WTC11 (cell line): ENCODE measurements at places on chromosomes 7 and 10.

DNA sequence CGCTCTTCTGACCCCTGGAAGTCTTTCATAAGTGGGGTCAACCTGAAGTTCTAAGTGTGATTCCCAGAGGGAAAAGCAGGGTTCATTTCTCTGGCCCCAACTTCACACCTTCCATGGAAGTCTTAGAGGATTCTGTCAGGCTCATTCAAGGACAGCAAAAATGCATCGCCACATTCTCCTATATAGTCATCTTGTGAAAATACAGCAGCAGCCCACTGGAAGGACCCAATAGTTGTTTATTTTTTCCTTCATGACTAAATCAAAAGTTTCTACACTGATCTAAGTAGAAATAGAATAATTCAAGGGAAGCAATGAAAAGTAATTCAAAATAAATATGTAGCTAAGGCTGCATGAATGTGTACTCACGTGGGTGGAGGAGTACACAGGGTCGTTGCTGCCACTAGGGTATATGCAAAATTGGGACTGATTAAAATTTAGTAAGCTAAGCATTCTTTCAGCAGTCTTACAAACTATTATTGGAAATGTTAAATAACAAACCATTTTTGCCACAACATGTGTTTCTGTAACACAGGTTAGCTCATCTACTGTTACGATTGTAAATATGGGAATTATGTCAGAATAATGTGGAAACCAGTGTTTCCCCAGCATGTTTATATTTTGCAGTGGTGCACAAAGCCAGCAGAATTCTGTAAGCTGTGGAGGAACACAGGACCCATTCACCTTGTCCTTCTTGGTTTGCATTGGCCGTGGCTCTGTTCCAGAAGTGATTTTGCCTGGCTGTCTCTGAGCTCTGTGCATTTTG, 33.5 kb downstream of the EEPD1 start:
- no peak for DNase-seq

DNA sequence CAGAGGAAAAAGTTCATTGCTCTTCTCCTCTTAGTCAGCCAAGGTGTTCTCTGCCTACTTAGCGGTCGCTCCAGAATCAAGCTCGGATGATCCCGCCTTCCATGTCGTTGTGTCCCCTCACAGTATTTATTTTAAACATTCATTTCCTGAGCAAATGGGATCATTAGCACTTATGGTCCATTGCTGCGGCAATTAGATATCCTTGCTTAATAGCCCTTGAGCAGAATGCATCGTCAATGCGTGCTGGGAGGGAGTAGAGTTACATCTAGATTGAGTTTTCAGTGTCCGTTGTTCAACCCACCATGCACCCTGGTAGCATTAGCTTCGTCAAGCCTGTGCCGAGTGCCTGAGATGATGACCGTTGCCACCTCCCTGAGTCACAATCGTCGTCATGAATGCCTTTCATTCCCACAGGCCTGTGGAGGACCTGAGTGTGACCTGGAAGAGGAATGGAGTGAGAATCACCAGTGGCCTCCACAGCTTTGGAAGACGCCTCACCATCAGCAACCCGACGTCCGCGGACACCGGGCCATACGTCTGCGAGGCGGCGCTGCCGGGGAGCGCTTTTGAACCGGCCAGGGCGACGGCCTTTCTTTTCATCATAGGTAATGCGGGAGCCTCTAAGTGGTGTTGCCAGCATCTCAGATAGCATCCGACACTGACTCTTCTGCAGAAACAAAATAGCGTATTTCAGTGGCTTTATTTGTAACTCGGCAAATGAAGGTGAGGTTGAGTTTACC, 650.4 kb downstream of the SDK1 start:
- DNase-seq = no peak

DNA sequence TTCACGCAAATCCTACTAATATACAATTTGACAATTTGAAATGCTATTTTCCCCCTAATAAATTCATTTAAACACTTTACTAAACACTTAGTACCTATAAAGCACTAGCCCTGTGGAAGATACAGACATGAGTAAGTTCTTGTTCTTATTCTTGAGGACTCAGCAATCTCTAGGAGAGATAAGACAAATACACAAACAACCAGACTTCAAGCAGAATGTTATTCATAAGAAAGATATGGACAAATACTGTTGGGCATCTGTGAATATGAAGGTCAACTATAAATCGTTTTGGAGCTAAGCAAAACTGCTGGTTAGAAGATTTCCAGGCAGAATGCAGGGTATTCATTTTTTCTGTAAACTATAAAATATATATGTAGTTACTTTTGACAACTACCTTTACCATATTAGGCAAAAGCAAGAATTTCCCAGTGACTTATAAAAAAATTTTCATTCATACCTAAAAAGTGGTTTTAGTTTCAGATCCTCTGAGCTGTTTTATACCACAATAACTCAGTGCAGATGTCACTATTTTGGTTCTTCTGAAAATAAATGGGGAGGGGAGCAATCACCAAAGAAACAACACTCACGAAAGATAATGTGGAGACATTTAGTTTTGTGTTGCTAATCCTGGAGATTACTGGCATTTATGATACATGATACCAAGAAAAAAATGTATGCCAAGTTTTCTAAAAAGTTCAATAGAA, 3.8 kb downstream of the VPS41 start:
- no peak for DNase-seq

DNA sequence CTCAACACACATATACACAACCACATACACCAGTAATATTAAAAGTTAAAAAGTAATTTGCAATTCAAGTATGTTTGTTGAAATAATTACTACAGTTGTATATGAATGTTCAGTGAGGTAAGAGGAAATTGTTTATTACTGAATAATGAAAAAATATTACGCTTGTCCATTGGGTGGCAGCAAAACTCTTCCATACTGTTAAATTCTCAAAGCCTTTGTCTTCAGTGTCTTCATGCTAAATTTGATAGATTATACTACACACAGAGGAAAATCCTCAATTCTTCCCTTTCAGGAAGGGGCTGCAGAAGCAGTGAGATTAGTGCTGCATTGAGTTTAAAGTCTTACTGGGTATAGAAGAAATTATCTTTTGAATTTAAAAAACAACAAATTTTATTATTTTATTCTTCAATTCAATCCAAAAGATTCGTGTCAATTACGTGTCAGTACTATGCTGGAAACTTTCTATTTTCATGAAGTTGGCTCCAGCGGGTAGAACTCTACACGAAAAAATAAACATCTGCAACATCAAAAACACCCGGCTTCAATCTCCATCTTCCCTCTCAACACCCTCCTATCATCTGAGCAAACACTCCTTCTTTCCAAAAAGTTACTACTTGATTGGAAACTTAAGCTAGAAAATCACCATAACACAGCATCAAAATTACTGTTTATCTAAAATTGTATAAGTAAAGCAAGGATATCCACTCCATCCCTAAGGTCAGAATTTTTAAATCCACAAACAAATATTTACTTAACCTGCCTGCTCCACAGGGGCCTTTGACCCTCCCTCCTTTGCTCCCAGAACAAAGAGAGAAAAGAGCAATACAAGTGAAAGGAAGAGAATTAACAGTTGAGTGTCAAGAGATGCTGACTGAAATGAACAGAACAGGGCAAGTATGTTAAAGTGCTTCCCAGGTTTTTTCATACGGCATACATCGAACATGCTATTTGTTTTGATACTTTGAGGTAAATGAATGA, 37.0 kb upstream of the TES start:
- DNase-seq = no peak

DNA sequence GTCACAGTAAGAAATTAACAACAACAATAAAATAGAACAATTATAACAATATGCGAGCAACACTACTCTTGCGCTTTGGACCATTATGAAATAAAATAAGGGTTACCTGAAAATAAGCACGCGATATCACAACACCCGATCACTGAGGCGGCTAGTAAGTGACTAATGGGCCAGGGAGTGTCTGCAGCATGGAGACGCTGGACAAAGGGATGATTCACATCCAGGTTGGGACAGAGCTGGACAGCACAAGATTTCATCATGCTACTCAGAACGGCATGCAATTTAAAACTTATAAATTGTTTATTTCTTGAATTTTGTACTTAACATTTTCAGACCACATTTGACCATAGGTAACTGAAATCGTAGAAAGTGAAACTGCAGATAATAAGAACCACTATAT, 15.6 kb downstream of the HIBADH start:
- DNase-seq = no peak

DNA sequence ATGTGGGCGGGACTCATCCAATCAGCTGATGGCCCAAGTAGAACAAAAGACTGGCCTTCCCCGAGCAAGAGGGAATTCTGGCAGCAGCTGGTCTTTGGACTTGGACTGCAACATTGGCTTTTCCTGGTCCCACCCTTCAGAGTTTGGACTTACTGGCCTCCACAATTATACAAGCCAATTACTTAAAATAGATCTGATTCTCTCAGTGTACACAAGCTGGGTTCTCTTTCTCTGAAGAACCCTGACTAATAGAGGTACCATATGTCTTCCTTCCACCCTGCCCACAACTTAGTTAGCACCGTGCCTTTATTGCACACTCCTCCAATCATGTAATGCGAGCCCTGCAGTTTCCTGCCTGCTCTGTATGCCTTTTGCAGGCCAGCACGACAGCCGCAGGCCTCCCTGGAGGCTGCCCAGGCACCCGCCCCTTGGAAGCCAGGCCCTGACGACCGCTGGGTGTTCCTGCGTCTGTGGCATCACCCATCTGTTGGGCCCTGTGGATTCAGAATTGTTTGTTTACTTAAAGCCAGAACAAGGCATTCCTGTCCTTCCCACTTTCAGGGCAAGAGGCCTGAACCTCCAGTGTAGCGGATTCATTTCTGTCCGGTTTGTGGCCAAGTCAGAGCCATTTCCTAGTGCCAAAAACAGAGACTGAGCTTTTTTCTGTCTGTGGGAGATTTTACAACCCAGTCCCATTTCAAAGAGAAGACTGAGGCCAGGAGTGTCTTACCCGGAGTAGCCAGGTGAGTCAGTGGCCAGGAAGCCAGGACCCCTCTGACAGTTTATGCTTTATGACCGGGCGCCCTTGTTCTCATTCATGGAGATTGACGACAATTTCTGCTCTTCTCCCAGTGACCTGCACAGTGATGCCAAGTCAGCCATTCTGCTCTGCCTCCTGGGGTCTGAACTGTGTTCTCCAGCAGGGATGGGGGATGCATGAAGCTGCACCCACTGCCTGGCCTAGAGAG, 968 bp upstream of the INMT start:
- no peak for DNase-seq

GRCh38 chr7:150626696-150627095, 5.5 kb downstream of the GIMAP6 start:
- DNase-seq = no peak

DNA sequence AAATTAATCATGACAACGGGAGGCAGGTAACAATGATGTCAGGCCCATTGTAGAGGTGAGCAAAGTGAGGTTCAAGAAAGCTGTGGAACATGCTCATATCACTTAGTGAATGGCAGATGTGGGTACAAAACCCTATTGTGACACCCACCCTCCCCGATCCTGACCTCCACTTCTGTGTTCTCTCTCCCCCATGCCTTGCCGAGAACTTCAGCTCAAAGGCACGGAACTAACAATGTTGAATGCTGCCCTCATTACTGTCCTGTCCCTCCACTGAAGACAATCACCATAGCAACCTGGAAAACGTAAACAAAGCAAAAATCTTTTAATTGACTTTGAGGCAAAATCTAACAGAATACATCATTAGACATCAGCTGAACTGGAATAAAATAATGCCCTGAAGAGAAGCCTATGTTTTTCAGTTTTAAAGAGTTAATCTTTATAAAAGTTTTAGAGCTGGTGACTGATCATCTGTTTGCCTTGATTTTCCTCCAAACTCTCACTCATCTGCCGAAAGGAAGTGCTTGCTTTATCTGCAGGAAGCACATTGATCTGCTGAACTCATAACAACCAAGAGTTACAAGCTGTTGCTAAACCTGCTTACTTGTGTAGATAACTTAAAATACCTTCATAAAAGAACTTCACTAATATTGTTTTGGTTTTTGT, 133.6 kb downstream of the CUBN start:
- DNase-seq = no peak

- DNase-seq = no peak
Measured at GRCh38 chr7:44769776-44770294, 21.2 kb downstream of the ZMIZ2 start.

DNA sequence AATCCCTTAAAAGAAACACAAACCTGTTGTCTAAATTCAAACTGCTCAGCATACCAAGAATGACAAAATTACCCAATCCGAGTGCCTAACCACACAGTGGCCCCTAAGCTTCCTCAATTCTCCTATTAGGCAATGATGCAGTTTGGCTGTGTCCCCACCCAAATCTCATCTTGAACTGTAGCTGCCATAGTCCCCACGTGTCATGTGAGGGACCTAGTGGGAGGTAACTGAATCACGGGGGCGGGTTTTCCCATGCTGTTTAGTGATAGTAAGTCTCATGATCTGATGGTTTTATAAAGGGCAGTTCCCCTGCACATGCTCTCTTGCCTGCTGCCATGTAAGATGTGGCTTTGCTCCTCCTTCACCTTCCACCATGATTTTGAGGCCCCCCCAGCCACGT, 21.9 kb downstream of the PSAP start:
- DNase-seq = no peak

DNA sequence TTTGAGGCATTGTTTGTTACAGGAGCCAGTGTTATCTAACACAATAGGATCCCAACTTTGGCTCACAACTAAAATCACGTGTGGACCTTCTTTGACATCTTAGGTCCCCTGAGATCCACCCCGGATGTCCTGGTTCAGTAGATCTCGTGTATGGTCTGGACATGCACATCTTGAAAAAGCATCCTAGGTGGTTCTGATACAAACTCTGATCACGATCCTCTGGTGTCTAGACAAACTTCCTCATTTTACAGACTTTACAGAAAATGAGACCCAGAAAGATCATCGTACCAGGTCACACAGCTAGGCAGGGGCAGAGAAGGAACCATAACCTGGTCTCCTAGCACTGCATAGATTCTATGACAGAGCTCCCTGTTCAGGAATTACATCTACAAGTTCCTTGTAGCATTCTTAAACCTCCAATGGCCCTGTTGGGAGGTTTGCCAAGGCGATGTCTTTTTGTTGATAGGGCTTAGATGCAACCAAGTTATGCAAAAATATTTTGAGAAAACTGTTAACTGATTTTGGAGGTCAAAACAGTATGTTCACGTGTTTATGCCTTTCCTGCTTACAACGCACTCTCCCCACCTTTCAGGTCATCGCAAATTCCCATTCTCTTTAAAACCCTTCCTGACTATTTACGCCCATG, 30.8 kb upstream of the CHST15 start:
- DNase-seq = no peak

DNA sequence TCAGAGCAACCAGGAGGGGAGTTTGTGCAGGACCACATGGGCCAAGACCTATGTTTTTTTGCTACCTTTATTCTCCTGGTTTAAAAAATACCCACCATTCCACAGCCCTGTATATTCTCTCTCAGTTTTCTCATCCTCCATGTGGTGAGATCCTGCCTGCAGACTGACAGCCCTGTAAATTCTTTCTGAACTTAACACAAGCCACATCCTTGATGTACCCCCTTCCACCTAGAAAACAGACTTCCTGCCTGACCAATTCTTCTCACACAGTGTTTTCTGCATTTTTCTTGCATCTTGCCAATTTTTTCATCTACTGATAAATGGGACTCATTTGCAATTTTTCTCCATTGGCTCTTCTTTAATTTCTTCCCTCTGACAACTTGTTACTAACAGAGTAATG, 78.4 kb downstream of the INSYN2A start:
- DNase-seq = no peak
